Umbilical cord (tissue), 2 donors: ENCODE measurements at places on chromosomes 7 and 10. TPM values are rescaled to one million over a fixed set of nuclear protein-coding genes. Genes with fewer than 3 reads are reported as not detected.

TYW1B gene
- 4.3 TPM for total RNA-seq

NUTM2D gene
- total RNA-seq: 1.7 TPM

DNA sequence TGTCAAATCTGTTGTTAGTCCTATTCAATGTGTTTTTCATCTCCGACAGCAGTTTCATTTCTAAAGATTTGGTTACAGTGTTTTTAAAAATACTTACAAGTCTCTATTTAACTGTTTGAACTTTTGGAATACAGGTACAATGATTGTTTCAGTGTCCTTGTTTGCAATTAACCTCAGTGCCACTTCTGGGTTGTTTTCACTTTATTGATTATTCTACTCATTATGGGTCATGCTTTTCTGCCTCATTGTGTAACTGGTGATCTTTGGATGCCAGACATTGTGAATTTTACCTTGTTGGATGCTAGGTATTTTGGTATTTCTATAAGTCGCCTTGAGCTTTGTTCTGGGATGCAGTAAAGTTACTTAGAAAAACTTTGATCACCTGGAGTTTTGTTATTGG lies 331.3 kb downstream of the AUTS2 start:
- DNase-seq: no peak

DNA sequence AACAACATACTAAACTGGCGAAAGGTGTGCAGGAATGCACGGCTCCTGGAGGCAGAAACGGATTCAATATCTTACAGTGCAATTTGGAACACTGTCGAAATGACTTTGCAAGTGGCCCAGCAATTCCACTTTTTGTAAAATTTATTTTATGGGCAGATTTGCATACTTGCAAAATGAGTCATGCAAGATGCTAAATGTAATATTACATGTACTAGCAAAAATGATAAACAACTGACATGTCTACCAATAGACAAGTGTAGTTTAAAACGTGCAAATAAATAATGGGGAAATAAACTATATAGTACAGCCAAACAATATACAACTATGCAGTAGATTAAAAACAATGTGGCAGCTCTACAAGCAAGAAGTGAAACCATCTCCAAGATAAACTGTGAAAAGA lies 97.7 kb downstream of the ARHGAP12 start:
- DNase-seq: no peak

- peak; percentile 2 for DNase-seq
Observed at GRCh38 chr10:47296156-47296894, 3.7 kb upstream of the GDF10 start.

DNA sequence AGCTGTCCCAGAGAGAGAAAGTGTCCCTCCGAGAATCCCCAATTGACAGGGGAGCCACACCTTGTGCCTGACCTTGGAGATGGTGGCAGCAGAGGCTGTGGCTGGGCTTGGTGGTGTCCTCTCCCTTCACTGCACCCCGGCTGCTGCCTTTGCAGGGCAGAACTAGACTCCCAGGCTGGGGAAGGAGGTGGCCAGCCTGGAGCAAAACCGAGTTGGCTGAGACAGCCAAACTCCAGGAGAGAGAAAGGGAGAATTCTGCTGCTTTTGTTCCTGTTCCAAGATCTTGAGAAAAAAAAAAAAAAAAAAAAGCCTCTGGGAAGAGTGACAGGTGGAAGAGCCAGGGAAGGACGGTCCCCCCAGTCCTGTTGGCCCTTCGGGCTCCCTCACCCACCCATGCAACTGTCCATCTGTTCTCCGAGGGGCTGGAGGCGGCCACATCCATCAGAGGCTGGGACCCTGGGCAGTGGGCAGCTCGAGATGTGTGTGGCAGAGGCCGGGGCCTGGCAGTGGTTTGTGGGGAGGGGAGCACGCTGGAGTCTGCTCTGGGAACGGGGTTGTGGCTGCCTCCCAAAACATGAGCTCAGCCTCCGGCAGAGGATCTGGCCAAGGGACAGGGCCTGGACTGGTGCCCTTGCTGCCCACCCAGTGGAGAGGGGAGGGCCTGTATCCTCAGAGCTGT lies 35.5 kb downstream of the CLIP2 start:
- DNase-seq: no peak

DNA sequence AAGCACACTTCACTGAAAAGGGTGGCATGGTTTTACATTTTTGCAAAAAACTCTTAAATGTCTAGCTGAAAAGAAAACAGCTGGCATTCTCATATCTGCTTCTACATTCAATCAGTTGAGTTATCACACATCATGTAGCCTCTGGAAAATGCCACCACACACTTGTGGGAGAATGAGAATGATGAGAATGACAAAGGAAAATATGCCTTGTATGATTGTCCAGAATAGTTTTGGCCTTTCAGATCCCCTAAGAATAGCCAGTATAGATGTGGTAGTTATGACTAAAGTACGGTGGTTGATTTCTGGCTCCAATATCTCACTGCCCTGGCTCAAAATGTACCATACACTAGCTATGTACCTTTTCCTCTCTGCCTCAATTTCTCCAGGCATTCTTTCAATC lies 30.2 kb upstream of the FRMD4A start:
- DNase-seq: no peak

GRCh38 chr7:79790656-79791262 lies 337.3 kb upstream of the MAGI2 start:
- DNase-seq: peak; percentile 38

DNA sequence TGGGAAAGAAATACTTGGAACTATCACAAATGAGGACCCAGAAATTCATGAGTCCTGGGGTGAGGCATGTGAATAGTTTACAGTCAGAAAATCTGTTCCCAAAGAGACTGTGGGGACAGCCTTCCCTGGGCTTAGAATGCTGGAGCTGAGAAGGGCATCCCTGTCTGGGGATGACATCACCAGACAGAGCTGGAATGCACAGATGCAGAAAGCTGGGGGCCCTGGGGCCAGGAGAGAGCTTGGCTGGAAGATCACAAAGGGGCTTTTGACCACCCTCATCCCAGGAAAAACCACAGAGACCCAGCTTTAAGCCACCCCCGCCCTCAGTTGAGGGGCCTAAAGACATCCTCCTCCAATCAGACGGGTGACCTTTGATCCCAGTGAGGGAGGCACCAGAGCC lies 264.5 kb downstream of the PLXNA4 start:
- DNase-seq: peak; percentile 80

DNA sequence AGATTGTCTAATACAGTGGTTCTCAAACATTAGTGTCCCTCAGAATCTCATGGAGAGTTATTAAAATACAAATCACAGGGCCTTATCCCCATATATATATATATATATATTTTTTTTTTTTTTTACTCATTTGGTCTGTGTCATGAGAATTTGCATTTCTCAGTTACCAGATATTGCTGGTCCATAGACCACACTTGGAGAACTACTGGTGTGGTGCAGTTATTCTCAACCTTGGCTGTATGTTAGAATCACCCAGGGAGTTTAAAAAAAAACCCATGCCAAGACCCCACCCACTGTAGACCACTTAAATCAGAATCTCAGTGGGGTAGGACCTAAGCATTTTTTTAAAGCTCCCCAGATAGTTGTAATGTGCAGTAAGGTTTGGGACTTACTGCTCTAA lies 179.9 kb downstream of the AUTS2 start:
- no peak for DNase-seq

DNA sequence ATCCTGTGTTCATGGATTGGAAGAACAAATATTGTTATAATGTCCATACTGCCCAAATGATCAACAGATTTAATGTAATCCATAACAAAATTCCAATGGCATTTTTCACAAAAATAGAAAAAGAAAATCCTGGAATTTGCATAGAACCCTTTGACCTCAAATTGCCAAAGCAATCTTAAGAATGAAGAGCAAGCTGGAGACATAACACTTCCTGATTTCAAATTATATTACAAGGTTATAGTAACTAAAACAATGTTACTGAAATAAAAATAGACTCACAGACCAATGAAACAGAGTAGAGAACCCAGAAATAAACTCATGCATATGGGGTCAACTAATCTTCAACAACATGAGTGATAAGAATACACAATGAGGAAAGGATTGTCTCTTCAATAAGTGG lies 302.5 kb downstream of the PHTF2 start:
- no peak for DNase-seq

- no peak for DNase-seq
Observed at GRCh38 chr7:36349626-36350025, 40.0 kb upstream of the ANLN start.
